Kidney capillary endothelial cell (primary cell): ENCODE measurements at places on chromosomes 4 and X.
A peak's percentile ranks its signal among the peaks of the same experiment; 100 is the strongest.

DNA sequence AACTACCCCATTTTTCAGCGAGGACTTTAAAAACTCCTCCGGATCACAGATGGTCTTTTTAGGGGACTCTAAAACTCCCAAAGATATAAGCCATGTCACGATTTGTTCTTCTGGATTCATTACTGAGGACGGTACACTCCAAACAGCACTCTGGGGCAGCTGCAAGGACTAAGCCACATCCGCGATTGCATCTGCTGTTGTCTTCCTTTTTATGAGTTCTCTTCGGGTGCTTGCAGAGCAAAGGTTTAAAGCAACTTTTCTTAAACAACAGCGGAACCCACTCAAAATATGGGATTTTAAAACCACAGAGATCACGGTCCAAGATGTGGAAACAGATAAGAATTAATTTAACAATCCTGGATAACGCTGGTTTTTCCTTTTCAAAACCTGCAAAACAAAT is at the start of gene ARHGEF6:
TSS of gene ARHGEF6 (minus strand) at position 170 of the 400 bp plus-strand sequence. CDS start at position 120, 50 bp downstream.
- DNase-seq: no peak

DNA sequence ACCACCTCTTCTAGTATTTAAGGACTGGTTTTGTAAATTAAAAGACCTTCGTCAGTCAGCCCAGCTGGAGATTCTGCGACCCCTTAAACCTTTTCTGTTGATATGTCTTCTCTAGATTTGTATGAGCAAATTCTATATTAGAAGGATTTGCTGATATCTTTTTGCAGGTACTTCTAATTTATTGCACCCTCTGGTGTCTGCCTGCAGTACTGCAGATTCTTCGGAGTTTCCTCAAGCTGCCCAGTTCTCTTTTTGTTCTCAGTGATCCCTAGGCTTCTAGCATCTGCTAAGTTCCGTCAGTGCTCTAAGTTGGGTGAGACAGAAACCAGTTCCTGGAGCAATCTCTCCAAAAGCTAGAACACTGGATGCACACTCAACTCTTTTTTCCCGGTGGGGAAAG is 545.2 kb downstream of the C4orf33 start:
- DNase-seq: peak; percentile 45

GRCh38 chr4:108794136-108794535 is 31.3 kb upstream of the ETNPPL start:
- DNase-seq: no peak

- no peak for DNase-seq
Observed at GRCh38 chr4:108100827-108101226, 67.9 kb downstream of the LEF1 start.

GRCh38 chrX:43898406-43899035 is 16.3 kb upstream of the MAOB start:
- DNase-seq: no peak

GRCh38 chr4:165879641-165880040 is 6.6 kb downstream of the TLL1 start:
- DNase-seq: no peak

- DNase-seq: no peak
Observed at GRCh38 chrX:39367416-39367815, 566.2 kb downstream of the MID1IP1 start.

- DNase-seq: peak; percentile 23
Observed at GRCh38 chrX:102720237-102721168, at the start of gene GPRASP3. GPRASP3 (plus strand) TSS chrX:102720743; CDS start chrX:102748996, 28,253 bp downstream.

GRCh38 chrX:2841537-2841936 is 12.8 kb downstream of the GYG2 start:
- no peak for DNase-seq

DNA sequence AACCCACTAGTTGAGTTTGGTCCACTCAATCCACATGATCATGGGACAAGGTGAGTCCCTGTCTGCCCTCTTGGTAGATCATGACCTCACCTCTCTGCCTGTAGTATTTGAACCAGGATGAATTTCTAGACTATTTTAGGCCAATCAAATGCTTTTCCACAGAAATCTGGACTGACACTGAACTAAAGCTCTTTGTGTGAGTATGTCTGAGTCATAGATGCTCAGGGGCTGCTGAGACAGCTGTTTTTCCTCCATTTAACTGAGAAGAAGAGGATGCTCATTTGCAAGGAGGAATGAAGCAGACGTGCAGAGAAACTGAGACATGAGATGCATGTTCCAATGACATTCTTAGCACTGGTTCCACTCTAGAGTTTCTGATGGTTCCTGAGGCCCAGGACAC is 77.3 kb upstream of the TMEM47 start:
- no peak for DNase-seq

DNA sequence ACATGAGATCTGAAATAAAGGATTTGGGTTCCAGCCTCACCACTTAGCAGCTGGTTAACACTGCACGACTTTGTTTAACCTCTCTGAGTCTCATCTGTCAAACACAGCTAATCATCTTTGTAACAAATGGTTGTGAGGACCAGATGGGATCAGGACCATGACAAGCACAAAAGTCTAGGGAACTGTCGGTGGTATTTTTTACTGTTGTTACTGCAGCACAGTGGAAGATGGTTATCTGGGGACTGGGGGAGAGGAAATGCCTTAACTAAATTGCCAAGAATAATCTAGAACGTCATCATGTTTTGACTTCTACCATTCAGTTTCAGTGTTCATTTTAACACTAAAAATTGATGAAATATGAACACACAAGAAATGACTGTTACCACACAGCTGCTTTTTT is 99.5 kb downstream of the ADGRA3 start:
- DNase-seq: no peak

GRCh38 chr4:113884655-113885054 is 94.8 kb downstream of the ARSJ start:
- DNase-seq: no peak

- DNase-seq: peak; percentile 32
Observed at GRCh38 chrX:87299563-87300160, 217.9 kb upstream of the KLHL4 start.

GRCh38 chr4:39873823-39874222 is 103.9 kb downstream of the PDS5A start:
- no peak for DNase-seq

DNA sequence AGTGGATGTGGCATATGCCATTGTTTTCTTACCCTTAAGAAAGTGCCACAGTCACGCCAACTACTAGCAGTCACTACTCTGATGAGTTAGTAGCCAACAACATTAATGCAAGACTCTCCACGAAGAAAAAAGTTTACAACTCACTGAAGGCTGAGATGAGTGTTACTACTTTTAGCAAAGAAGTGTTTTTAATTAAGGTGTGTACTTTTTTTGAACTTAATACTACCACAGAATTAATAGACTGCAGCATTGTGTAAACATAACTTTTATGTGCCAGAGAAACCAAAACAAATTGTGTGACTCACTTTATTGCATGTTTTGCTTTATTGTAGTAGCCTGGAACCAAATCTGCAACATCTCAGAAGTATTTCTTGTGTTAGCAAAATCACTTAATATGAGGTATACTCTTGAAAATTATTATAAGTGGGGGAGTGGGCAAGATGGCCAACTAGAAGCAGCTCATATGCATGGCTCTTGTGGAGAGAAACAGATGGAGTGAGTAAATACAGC is 2.2 kb upstream of the UGT2B4 start:
- no peak for DNase-seq

DNA sequence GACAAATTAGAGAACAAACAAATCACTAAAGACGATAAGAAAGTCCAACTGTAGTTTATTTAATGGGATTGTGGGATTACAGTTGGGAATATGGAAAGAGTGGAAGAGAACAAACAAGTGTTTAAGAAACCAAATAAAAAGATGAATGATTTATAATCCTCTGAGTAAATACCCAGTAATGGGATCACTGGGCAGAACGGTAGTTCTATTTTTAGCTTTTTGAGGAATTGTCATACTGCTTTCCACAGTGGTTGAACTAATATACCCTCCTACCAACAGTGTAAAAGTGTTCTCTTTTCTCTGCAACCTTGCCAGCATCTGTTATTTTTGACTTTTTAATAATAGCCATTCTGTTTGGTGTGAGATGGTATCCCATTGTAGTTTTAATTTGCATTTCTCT is 15.0 kb downstream of the C4orf51 start:
- no peak for DNase-seq

- no peak for DNase-seq
Observed at GRCh38 chr4:122665161-122665929, 44.5 kb upstream of the IL21 start.

DNA sequence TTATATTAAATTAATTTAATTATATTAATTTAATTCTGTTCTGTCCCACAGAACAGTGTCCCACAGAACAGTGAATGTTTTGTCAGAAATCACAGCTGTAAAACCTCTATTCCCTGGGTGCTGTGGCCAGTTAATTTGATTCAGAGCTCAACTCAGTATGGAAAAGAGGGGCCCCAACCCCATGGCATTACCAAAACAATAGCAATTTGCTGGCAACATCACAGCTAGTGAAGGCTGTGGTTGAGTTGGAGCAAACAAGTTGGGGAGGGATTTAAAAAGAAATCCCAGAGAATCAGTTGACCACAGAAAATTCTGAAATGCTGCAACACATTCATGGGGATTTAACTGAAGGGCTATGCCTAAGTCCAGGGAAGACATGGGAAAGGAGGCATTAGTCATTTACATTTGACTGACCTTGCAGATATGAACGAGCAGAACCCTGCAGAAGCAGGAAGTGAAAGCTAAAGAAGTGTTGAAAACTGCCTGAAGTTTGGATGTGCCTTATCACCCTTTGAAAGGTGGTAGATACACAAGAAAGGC is 30.1 kb downstream of the PDHA2 start:
- no peak for DNase-seq

GRCh38 chr4:37400241-37400881 is 155.8 kb downstream of the NWD2 start:
- no peak for DNase-seq

DNA sequence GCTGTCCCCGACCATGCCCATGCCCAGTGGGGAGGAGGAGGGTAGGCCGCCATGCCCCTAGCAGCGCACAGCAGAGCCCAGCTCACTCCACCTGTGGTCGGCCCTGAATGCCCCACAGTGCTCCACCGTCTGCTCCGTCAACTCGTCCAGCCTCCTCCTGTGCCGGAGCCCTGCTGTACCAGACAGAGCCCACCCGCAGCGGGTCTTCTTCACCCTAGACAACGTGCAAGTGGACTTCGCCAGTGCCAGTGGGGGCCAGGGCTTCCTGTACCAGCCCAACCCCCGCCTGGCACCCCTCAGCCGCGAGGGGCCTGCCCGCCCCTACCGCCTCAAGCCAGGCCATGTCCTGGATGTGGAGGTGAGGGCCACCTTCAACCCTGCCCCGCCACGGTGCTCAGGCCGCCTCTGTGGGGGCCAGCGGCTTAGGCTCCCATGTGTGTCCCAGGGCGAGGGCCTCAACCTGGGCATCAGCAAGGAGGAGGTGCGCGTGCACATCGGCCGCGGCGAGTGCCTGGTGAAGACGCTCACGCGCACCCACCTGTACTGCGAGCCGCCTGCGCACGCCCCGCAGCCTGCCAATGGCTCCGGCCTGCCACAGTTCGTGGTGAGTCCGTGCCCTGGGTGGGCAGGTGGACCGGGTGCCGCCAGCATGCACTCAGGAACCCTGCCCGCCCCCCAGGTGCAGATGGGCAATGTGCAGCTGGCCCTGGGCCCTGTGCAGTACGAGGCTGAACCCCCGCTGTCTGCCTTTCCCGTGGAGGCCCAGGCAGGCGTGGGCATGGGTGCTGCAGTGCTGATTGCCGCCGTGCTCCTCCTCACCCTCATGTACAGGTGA is 6.9 kb upstream of the SRPK3 start:
- no peak for DNase-seq

DNA sequence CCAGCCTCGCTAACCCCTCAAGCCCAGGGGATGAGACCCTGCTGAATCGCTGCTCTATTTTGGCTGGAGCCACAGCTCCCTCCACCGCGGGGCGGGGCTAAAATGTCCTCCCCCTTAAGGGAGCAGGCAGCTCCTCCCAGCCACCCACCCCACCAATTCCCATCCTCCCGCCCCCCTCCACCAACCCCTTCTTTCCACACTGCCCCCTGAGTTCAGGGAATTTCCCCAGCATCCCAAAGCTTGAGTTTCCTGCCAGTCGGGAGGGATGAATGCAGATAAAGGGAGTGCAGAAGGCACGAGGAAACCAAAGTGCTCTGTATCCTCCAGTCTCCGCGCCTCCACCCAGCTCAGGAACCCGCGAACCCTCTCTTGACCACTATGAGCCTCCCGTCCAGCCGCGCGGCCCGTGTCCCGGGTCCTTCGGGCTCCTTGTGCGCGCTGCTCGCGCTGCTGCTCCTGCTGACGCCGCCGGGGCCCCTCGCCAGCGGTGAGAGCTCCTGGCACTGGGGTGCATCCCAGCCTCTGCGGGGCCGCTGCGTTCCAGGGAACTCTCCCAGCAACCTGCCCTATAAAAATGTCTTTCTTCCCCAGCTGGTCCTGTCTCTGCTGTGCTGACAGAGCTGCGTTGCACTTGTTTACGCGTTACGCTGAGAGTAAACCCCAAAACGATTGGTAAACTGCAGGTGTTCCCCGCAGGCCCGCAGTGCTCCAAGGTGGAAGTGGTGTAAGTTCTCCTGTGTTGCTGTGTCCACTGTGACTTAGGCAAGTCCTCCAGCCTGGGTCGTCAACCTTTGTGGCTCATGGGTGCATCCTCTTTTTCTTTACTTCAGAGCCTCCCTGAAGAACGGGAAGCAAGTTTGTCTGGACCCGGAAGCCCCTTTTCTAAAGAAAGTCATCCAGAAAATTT is at the start of gene CXCL6:
TSS of gene CXCL6 (plus strand) at position 306 of the 907 bp plus-strand sequence. CDS start at position 379, 73 bp downstream.
- DNase-seq: no peak

- DNase-seq: no peak
Observed at GRCh38 chrX:136626237-136626636, 21.7 kb upstream of the CD40LG start.

- DNase-seq: no peak
Observed at GRCh38 chrX:148024425-148025148, 43.5 kb downstream of the FMR1NB start.

- no peak for DNase-seq
Observed at GRCh38 chrX:105098201-105098600, 122.3 kb downstream of the TEX13A start.

GRCh38 chr4:24419181-24420034 is 164.9 kb downstream of the DHX15 start:
- DNase-seq: peak; percentile 71

- no peak for DNase-seq
Observed at GRCh38 chrX:71366674-71367256, 608 bp downstream of the TAF1 start.

DNA sequence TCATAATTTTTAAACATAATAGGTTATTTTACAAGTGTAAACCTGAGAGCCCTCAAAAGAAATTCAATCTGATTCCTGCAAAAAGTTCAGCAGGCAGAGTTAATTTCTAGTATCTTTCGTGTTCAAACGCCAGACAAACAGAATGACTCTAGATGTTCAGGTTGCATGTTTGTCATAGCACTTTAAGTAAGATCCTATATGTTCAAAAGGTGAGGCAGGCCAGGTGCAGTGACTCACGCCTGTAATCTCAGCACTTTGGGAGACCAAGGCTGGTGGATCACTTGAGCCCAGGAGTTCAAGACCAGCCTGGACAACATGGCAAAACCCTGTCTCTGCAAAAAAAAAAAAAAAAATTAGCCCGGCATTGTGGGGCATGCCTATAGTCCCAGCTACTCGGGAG is 1.1 kb upstream of the RASSF6 start:
- DNase-seq: no peak

DNA sequence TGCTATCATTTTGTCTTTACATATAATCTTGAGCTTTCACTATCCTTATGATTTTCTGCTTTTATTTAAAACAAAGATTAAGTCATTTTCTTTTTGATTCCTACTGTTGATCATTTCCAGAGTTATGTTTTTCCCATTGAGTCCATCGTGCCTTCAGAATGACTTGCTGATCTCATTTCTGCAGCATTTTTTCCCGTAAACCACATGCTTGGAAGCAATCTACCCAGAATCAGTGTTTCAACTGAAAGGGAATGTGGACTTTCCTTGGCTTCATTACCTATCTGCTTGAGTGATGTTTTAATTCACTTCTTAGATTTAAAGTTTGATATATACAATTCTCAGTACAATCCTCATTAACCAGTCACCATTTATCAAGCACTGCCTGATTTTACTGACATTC is 192.4 kb upstream of the FSTL5 start:
- DNase-seq: no peak
